ENCODE measurements at places on chromosomes 6 and 20. TPM values are rescaled to one million over a fixed set of nuclear protein-coding genes. Genes with fewer than 3 reads are reported as not detected.

KHDC1 gene
- polyA plus RNA-seq, result 17.7 TPM

IL20RA gene
- polyA plus RNA-seq, result 1.7 TPM

MROH8 gene
- 8.2 TPM for polyA plus RNA-seq

BPIFB1 gene
- polyA plus RNA-seq, result 0.13 TPM

TNFRSF6B gene
- polyA plus RNA-seq, result 2.8 TPM

DNA sequence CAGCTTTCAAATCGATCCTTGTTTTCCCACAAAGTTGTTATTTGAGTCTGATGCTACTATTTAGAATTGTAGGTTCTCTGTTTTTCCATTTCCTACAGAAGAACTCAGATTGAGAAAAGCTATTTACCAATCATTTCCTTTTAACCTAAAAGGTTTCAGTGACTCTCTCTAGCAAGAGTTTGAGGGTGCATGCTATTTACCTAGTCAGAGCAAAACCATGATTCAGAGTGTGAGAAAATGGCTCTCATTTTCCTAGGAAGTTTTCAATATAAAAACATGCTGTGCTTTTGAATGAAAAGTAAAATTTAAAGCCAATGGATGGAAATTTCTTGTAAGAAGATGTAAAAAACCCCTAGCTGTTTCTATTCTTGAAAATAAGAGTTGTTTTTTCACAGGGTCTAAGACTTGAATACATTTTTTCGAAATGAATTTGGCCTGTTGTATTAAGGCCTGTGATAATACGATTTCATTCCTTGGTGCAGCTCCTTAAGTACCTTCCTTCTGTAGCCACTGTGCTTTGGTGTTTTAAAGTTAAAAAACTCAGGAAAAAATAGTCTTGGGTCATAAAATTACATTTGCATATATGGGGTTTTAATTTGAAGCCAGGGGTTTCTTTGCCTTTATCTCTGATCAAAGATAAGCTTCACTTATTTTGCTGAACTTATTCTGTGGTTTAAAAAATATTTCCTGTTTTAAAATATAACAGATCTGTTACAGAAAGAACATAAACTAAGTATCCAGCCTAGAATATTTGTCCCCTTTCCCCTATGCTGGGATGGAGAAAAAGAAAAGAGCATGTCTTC is 18.0 kb upstream of the RSPH3 start:
- no peaks in the 10 kb centered on the region for H3K4me1 ChIP-seq
- no peaks in the 10 kb centered on the region for H3K27me3 ChIP-seq
- H3K27ac ChIP-seq, result no peak overlapping the region
- no peak overlapping the region for H3K4me3 ChIP-seq

DNA sequence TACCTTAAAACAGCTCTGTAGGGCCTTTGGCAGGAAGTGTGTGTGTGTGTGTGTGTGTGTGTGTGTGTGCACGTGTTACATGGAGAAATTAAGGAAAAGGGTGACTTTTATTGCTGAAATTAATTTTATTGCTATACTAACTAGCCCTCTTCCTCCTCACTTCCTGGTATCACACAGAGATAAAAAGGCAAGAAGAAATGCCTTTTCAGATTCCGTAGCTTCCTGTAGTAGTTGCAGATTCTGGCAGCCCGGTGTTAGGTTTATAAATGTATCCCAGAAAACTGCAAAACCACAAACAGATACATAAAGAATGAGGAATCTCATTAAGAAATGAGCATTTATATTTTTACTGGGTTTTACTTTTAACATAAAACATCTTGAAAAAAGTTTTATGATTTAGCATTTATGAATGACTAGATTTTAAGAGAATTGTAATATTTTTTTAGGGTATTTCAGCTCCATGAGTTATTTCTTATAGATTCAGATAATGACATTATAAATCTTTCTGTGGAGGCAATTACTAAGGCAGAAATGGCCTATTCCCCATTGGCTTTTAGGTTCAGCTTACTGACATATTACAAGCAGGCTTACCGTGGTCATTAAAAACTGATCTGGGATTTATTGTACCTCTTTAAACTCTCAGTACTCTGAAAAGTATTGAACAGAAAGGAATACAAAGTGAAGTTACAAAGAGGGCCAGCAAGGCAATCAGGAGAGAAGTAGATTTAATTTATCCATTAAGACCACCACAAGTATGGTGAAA is 249.1 kb upstream of the TSHZ2 start:
- H3K27ac ChIP-seq, result no peak overlapping the region
- H3K36me3 ChIP-seq, result no peaks in the 10 kb centered on the region
- H3K4me1 ChIP-seq, result no peaks in the 10 kb centered on the region
- DNase-seq, result no peak
- no peaks in the 10 kb centered on the region for H3K27me3 ChIP-seq

DNA sequence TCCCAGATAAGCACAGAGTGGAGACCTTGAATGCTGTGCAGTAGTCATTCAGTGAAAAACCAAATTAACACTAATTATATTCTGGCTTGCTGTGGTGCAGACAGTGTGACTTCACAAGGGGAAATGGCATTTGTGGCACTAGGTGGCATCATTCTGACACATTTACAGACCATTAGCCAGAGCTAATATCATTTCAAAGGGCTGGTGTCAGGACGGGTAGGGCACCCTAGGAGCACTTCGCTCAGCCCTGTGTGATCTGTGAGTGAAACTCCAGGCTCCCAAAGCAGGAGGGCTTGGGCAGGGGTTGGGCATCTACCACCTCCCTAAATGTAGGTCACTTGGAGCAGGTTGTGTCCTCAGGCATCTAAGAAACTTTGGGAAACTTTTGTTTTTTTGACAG is 555.8 kb downstream of the PKHD1 start:
- no peaks in the 10 kb centered on the region for H3K36me3 ChIP-seq
- no peak overlapping the region for H3K4me3 ChIP-seq
- no peak for DNase-seq
- no peak overlapping the region for H3K27ac ChIP-seq
- no peaks in the 10 kb centered on the region for H3K4me1 ChIP-seq

DNA sequence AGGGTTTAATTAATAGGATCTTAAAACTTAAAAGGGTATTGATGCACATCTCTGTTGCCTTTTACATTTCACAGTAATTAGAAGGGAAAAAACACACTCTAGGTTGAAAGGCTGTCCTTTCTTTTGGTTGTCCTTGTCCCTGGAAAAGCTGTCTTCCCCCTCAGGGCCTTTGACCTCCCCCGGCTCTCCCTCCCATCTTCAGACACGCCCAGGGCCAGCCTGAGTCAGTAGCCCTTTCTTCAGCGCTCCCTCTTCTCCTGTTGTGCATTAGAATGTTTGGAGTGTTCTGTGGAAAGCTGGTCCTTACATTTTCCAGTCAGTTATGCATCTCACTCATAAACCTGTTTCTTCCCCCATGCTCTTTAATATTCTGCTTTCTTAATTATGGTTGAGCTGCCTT is 157.0 kb downstream of the MTHFD1L start:
- H3K4me3 ChIP-seq, result no peak overlapping the region
- peaks cover 3% of the 10 kb centered on the region for H3K36me3 ChIP-seq
- H3K27ac ChIP-seq, result peak overlapping the region; percentile 65
- H3K4me1 ChIP-seq, result peaks cover 23% of the 10 kb centered on the region

DNA sequence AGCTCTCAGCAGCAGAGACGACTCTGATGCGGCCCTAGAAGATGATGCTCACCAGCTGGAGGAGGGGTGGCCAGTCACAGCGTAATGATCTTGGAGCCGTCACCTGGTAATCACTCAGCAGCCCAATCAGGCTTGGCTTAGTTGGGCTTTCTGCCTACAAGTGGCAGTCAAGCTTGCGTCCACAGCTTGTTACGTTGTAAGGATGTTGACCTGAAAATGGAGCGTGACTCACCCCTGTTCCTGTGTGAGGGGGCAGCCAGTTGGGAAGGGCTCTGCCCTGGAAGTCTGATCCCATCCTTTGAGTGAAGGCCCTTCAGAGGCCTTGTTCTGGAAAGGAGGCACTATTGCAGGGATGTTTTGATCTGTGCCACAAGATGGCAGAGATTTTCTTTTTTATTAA is 49.8 kb downstream of the SPATA2 start:
- peaks cover 23% of the 10 kb centered on the region for H3K36me3 ChIP-seq
- no peak for DNase-seq
- no peak overlapping the region for H3K4me3 ChIP-seq
- H3K4me1 ChIP-seq, result no peaks in the 10 kb centered on the region
- no peaks in the 10 kb centered on the region for H3K27me3 ChIP-seq

- peak; percentile 71 for DNase-seq
- H3K36me3 ChIP-seq, result no peaks in the 10 kb centered on the region
- H3K4me1 ChIP-seq, result peaks cover 13% of the 10 kb centered on the region
- H3K27me3 ChIP-seq, result no peaks in the 10 kb centered on the region
- no peak overlapping the region for H3K4me3 ChIP-seq
Measured at GRCh38 chr6:37244430-37245310, 12.9 kb upstream of the TBC1D22B start.

GRCh38 chr6:133779916-133780695 is 108.8 kb upstream of the TCF21 start:
- no peak overlapping the region for H3K4me3 ChIP-seq
- no peak overlapping the region for H3K27ac ChIP-seq
- no peaks in the 10 kb centered on the region for H3K27me3 ChIP-seq
- no peaks in the 10 kb centered on the region for H3K36me3 ChIP-seq

DNA sequence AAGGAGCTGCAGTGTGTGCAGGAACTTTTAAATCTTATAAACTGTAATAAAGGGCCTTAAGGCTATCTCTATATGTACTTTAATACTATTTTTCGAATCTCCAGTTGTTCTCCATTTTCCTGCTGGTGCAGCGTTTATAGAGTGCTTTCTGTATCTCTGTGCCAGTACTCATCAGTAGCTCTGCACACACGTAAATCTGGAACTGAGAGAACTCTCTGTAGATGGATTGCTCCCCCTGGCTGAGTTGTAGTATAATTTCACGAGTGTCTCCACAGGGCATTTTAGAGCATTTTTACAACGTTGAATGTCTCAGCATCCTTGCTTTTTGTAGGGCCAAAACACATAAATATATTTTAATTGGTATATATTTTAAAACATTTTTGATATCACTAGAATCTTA is 256.5 kb downstream of the TRDN start:
- H3K27ac ChIP-seq, result no peak overlapping the region
- no peaks in the 10 kb centered on the region for H3K36me3 ChIP-seq
- H3K4me3 ChIP-seq, result no peak overlapping the region
- peak; percentile 74 for DNase-seq
- no peaks in the 10 kb centered on the region for H3K4me1 ChIP-seq

DNA sequence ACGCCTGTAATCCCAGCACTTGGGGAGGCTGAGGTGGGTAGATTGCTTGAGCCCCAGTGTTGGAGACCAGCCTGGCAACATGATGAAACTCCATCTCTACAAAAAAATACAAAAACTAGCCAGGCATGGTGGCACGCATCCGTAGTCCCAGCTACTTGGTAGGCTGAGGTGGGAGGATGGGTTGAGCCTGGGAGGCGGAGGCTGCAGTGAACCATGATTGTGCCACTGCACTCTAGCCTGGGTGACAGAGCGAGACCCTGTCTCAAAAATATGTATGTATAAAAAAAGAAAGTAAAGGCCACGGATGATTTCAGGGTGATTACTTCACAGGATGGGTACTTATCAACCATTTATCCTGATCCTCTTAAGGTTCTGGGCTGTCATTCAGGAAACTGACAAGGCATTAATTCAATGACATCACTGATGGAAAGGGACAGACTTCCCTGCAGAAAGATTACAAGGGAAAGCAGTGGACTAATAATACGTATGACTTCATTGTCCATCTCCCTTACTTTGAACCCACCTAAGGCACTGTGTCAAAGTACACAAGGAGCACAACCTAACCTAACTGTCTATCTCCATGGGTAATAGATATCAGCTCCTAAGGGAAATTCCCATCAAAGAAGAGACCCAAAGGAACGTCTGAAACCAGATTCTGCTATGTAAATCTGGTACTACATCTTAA is 61.2 kb downstream of the ZMYND8 start:
- H3K27ac ChIP-seq, result no peak overlapping the region
- no peaks in the 10 kb centered on the region for H3K27me3 ChIP-seq
- peaks cover 5% of the 10 kb centered on the region for H3K4me1 ChIP-seq

DNA sequence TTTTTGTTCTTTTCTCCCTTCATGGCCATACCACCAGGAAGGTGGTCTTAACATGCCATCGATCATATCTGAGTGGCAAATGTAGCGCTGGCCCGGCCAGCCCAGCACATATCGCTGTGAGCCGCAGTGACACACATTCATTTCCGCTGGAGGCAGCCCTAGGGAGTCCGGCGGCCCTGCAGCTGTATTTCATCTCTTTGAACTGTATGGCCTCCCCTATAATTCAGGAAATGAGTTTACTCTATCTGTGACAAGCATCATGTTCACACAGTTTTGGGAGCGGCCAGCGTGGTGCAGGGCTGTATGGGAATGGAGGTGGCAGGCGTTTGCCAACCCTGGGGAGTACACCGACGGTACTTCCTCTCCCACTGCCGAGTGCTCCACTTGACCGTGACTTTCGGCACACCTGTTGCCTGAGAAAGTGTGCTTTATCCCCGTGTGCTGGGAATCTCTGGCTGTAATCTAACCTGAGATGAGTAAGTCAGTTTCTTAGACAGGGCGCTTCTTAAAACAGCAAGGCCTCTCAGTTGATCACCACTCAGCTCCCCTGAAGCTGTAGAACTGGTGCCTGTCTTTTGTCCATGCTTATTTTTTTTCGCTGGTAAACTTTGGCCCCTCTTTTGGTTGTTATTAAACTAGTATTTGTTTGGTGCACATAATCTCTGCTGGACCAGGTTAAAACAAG is 257.1 kb upstream of the TAB2 start:
- peaks cover 13% of the 10 kb centered on the region for H3K4me1 ChIP-seq
- no peaks in the 10 kb centered on the region for H3K36me3 ChIP-seq

GRCh38 chr6:45815466-45816125 is 200.1 kb downstream of the CLIC5 start:
- H3K36me3 ChIP-seq, result no peaks in the 10 kb centered on the region
- no peak overlapping the region for H3K27ac ChIP-seq
- H3K4me1 ChIP-seq, result no peaks in the 10 kb centered on the region

DNA sequence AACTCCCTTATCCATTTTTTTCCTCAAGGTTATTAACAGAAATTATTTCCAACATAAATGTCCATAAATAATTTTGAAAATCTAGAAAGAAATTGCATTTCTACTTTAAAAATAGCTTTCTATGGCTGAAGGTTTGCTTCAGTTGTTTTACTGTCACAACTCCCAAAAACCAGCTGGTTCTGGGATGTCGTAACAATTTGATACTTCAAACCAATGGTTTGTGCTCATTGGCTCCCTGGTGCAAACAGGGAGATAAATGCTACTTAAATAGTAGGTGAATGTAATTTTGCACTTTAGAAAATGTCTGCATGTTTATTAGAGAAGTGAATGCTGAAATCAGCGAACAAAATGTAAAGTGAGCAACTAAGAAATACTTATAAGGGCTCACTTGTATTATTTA is 31.1 kb downstream of the LAMA2 start:
- no peak overlapping the region for H3K27ac ChIP-seq
- no peaks in the 10 kb centered on the region for H3K36me3 ChIP-seq

DNA sequence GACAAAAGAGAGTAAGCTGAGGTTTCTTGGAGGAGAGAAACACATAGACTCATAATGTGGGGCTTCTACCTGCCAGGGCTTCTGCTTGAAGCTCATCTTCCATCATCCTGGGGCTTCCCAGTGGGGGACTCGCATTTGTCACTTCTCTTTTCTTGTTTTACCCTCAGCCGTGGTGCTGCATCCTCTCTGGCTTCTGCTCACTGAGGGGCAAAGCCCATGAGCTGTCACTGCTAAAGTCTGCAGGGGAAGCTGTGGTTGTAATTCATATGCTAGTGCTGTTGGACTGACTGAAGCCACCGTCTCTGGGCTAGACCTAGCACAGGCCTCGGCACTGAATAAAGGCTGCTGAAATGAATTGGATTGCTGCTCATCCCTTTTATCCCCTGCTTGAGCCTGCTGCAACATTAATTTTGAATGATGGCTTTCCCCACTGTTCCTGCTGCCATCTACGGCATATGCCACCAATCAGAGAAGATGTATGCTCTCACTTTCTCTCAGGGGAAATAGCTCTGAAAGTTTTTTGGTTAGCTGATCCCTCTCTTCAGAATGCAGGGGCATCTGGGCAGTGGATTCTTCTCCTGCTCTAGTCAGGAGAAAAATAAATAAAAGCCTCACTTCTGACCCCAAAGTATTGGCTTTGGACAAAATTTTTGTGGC is 568.4 kb upstream of the MAP3K7 start:
- H3K4me1 ChIP-seq, result no peaks in the 10 kb centered on the region
- H3K27me3 ChIP-seq, result no peaks in the 10 kb centered on the region
- no peak overlapping the region for H3K4me3 ChIP-seq
- no peak overlapping the region for H3K27ac ChIP-seq

All from spinal cord (tissue), 10 donors.